Right atrium auricular region (tissue), 2 donors: ENCODE measurements at places on chromosomes 2 and 18.

DNA sequence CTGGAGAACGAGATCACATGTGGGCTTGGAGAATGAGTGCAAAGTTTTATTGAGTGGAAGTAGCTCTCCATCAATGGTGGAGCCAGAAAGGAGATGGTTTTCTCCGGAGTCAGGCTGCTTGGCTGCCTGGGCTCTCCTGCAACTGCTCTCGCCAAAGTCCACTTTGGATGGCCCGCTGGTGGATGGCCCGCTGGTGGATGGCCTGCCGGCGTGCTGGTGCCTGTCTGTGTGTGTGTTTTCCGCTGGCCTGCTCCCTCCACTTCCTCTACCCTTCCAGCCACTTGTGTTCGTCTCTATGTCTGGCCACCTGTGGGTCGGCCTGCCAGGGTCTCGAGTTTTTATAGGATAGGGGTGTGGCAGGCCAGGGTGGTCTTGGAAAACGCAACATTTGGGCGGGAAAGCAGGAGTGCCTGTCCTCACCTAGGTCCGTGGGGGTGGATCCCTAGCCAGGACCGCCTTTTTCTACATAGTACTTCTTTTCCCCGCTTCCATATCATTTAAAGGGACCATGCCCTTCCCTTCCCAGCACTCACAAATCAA lies 1292.1 kb upstream of the PIK3C3 start:
- no peaks in the 10 kb centered on the region for H3K36me3 ChIP-seq
- H3K27ac ChIP-seq: no peak overlapping the region
- no peaks in the 10 kb centered on the region for H3K27me3 ChIP-seq
- no peaks in the 10 kb centered on the region for H3K4me1 ChIP-seq
- no peak overlapping the region for H3K4me3 ChIP-seq
- no peak for DNase-seq

DNA sequence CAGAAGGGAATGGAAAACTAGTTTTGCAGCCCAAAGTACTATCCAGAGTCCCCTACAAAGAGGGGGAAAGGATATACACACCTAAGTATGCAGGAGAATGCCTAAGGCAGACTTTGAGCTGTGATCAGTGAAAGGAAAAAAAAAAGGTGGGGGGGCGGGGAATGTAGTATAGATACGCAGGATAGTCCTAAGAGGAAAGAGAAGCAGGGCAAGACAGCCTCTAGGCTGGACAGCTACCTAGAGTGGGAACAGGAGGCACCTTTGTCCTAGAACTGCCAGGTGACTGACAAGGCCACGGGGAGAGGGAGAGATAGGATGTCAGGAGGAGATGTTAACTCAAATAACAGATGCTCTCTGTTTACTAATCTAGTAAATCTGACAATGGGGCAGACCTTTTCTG lies 6.0 kb downstream of the REEP1 start:
- H3K4me3 ChIP-seq: no peak overlapping the region
- DNase-seq: no peak
- no peaks in the 10 kb centered on the region for H3K27me3 ChIP-seq

DNA sequence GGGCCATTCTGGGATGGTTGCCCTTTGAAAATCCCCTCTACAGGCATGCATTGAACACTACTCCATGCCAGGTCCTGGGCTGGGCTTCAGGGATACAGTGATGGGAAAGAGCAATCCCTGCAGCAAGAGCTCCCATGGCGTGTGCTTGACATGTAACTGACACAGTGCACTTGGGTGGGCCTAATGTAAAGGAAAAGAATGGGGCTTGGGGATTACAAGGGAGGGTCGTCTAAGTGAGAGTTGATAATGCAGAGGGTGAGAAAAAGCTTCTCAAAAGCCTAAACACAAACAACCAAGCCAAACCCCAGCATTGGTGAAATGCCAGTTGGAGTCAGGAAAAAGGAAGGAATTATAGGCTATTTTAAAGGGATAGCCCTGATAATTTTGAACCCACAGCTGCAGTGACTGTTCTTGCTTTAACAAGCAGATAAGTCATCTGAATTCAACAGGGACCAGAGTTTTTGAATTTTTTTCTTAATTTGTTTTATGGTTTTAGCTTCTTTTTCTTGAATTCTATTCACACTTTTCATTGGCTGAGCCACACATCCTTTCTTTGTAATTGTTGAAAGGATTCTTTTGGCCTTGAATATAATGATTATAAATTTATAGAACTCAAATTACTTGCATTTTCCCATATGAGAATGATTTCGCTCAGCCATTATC lies 308.7 kb downstream of the LPIN1 start:
- no peak overlapping the region for H3K27ac ChIP-seq
- no peaks in the 10 kb centered on the region for H3K4me1 ChIP-seq
- no peaks in the 10 kb centered on the region for H3K36me3 ChIP-seq
- no peak for DNase-seq

DNA sequence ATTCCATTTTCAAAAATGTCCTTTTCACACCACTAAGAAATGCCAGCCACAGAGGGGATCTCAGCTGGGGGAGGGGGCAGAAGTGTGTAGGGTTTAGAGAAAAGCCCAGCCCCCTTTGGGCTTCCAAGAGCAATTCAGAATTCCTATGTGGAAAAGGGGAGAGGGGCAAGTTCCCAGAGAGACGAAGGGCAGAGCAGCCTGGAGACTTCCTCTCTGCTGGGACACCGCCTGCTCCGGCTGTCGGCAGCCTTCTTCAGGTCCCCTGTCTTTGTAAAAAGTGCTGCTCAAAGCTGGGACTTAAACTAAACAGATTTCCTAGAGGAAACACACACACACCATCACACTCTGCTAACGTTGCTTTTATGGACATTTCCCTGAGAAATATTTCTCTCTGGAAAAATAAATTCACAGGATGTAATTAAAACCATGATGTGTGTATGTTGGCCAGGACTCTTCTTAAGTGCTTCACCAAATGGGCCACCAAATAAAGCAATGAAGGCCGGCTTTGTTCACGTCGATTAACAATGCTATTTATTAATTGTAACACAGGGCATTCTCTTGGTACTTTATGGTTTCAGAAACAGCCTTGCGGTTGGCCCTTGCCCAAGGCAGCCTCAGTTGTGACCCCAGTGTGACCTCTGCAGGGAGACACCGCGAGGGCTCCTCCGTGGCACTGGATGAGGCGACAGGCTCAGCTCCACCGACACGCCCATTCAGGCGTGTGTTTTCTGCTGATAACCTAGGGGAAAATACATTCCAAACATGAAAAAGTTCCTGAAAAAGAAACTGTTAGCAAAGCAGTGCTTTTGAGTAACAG lies 5.6 kb upstream of the ASB1 start:
- no peaks in the 10 kb centered on the region for H3K36me3 ChIP-seq
- DNase-seq: no peak
- H3K27ac ChIP-seq: peak overlapping the region; percentile 2
- H3K27me3 ChIP-seq: no peaks in the 10 kb centered on the region

DNA sequence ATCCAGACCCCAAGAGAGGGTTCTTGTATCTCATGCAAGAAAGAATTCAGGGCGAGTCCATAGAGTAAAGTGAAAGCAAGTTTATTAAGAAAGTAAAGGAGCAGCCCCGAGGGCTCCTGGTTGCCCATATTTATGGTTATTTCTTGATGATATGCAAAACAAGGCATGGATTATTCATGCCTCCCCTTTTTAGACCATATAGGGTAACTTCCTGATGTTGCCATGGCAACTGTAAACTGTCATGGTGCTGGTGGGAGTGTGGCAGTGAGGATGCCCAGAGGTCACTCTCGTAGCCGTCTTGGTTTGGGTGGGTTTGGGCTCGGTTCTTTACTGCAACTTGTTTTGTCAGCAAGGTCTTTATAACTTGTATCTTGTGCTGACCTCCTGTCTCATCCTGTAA lies 750.2 kb upstream of the FANCL start:
- no peaks in the 10 kb centered on the region for H3K4me1 ChIP-seq
- H3K27ac ChIP-seq: no peak overlapping the region
- no peaks in the 10 kb centered on the region for H3K36me3 ChIP-seq
- no peak overlapping the region for H3K4me3 ChIP-seq
- no peaks in the 10 kb centered on the region for H3K27me3 ChIP-seq
- DNase-seq: no peak
